ENCODE measurements at places on chromosomes 1 and 21. TPM values are rescaled to one million over a fixed set of nuclear protein-coding genes. Genes with fewer than 3 reads are reported as not detected.

The ANKRD35 gene
- total RNA-seq: 2.3 TPM

The KCND3 gene
- total RNA-seq: 13.6 TPM

The OXCT2 gene
- 0.35 TPM for total RNA-seq

The FAM72A gene
- 0.57 TPM for total RNA-seq

The NR5A2 gene
- total RNA-seq: 20.4 TPM

The ANGPTL3 gene
- 242 TPM for total RNA-seq

The SEC16B gene
- 69.7 TPM for total RNA-seq

The C2CD4D gene
- not detected for total RNA-seq

The ACTL8 gene
- total RNA-seq: not detected

The DNMT3L gene
- total RNA-seq: 2.3 TPM

The RIPPLY3 gene
- 0.12 TPM for total RNA-seq

The MIXL1 gene
- not detected for total RNA-seq

The C8A gene
- total RNA-seq: 432 TPM
